Activated CD8-positive, alpha-beta memory T cell treated with anti-CD3 and anti-CD28 coated beads for 1 hour (primary cell): ENCODE measurements at places on chromosomes 3 and 15.

DNA sequence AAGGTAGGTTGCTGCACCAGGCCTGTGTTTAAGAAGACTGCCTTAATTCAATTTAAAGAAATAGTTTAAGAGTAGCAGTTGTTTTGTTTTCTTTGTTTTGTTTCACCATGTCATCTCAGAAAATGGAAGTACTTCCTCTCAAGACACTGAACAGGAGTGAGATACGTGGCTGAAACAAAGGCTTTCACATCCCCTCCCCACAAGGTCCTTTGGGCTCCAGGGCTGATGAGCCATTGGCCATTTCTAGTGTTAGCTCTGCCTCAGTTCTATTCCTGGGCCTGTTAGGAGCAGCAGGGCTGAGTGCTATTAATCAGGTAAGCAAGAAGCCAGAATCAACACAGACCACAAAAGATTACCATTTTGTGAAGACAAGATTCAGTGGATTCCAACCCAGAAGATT lies 132.8 kb downstream of the KCNAB1 start:
- no peak for DNase-seq

- no peak for DNase-seq
These were observed 8.0 kb downstream of the FBLN2 start for GRCh38 chr3:13556917-13557316.

- DNase-seq, result no peak
These were observed 48.0 kb upstream of the FSTL1 start for GRCh38 chr3:120498556-120499346.

DNA sequence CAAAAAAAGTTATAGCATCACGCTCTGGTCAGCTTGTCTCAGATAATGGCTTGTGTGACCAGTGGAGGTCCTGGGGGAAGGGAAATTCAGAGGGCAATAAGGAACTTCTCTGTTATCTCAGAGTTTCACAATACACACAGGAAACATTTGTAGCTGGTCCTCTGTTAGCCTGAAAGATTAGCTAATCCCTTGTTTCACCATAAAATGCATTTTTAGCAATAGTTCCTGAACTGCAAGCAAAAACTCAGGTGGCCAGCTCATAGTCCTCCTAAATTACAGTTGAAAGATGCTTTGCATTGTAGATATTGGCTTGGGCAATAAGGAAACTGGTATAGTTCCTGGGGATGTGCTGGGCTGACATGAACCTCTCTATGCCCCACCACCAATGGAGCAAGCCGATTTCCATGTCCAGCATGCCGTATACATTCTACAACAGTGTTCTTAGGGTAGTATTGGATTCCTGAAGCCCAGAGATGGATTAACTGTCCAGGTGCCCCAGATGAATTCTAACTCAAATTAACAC lies 141.5 kb upstream of the TBL1XR1 start:
- DNase-seq, result no peak

GRCh38 chr15:31275331-31276262 lies 51.0 kb upstream of the KLF13 start:
- DNase-seq, result no peak

GRCh38 chr3:174126990-174127758 lies 729.6 kb downstream of the NLGN1 start:
- no peak for DNase-seq

DNA sequence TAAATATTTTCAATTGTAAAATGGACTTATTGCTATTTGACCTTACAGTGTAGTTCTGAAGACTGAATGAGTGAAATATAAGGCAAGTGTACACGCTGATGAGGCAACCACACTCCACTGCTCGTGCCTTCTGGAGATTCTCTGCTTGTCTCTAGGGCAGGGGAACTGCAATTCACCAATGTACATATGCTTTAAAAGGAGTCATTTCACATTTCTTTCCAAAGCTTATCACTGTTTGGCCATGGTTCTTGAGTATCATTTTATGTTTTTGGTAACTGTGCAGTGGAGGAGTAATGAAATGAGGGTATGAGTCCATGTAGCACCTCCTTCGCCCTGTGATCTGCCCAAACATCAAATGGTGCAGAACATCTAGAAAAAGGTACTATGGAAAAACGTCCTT lies 43.7 kb downstream of the CCR4 start:
- DNase-seq, result no peak

GRCh38 chr3:172561897-172562640 lies 38.8 kb upstream of the TNFSF10 start:
- DNase-seq, result no peak

- no peak for DNase-seq
These were observed 613.4 kb downstream of the MCTP2 start for GRCh38 chr15:94844538-94845389.
